Choroid plexus epithelial cell (primary cell): ENCODE measurements at places on chromosomes 13 and 19.

GRCh38 chr19:4589579-4590410 is 30.3 kb upstream of the SEMA6B start:
- no peak for DNase-seq

DNA sequence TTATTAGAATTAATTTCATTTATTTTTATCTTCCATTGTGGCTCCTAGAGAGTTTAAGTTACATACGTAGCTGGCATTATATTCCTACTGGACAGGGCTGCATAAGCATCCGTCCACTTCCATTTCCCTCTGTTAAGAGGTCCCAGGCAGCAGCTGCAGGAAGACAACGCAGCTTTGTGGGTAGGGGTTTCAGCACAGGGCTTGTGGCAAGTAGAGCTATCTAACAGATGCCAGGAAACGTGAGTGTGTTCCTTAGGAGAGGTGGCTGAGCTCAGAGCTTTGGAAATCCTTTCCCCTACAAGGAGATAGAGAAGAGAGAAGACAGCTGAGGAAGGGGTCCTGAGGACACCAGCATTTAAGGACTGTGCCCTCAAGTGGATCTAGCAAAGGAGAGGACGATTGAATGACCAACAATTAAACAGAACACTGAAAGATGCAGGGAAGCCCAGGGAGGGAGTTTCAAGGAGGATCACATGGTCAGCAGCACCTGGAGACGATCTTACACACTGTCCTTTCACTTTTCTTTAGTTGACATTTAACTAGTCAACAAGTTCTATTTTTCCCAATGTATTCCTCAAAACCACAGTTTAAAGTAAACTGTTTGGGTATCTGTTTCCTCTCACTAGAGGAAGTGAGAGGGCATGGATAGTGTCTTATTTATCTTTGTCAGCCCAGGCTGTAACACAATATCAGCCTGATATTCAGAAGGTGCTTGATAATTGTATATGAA is 2.3 kb upstream of the N4BP2L1 start:
- no peak for DNase-seq

GRCh38 chr13:36046672-36047071 is 84.5 kb downstream of the DCLK1 start:
- no peak for DNase-seq

DNA sequence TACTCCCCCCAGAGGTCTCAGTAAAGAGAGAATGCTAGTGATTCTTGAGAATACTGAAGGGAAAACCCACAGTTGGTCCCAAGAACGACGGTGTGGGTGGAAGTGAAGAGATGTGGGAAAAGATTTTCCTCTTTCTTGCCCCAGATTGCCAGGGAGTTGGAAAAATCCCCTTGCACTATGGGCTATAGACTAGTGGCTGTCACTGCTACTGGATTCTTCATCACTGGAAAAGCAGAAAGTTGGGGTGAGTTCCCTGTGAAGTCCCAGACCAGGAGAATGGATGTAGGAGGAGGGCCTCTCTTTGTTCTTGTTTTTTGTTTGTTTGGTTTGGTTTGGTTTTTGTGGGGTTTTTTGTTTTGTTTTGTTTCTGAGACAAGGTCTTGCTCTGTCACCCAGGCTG is 11.4 kb downstream of the LYPD3 start:
- DNase-seq = no peak

DNA sequence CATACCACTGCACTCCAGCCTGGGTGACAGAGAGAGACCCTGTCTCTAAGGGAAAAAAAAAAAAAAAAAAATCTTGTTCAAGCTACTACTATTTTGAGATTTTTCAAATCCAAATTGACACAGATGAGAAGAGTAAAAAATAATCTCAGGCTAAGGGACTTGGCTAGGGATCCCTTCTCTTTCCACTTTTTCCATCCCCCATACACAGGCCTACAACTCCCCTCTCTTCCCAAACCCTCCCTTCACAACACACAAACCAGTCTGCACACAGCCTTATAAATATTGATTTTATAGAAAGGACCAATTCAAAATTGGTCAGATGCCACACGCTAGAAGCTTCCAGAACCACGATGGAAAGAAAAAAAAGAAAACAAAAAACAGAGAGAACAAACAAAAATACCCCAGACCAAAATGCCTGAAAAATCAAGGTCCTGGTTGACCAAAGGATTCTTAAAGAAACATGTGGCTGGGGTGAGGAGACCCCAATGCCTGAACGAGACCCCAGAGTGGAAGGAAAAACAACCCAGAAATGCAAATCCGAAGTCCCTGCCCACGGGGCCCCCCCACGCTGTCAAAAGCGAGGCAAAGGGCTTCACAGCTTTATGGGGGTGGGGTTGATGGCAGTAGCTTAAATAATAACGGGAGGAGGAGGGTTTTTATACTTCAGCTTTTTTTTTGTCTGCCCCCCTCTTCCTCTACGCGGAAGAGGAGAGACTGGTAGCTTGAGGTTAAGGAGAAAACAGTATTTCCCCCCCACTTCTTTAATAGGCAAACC is 18.1 kb downstream of the QPCTL start:
- no peak for DNase-seq

GRCh38 chr19:50663482-50663790 is 14.2 kb downstream of the C19orf81 start:
- DNase-seq = no peak

GRCh38 chr13:78787190-78787589 is 128.2 kb upstream of the OBI1 start:
- peak; percentile 0 for DNase-seq

- peak; percentile 91 for DNase-seq
These were observed 1.1 kb downstream of the GYS1 start for GRCh38 chr19:48991873-48992580.

GRCh38 chr19:35442091-35442490 is 6.0 kb upstream of the FFAR2 start:
- DNase-seq = no peak

DNA sequence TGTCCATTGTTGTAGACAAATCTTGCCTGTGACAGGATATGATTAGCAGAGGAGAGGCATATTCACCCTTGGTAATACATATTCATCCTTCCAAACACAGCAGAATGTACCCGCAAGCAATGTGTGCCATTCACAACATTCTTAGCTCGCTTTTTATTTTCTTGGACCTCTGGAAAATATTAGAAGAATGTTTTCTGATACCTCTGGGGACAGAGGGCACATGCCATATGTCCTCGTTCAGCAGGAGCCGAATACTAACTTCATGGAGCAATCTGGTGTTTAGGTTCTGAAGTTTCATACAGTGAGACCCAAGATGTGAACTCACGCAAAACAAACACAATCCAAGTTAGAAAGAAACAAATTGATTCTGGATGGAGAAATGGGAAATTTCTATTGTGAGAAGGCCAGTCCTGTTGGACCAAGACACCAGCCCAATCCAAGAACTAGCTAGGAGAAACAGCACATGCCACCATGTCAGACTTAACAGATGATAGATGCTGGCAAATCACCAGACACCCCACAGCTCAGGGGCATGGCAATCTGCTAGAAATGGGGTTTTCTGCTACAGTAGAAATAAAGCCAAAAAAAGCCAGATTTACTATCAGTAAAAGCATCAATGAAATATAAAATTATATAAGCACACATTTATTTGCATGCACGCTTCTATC is 297.4 kb downstream of the DCLK1 start:
- peak; percentile 21 for DNase-seq

DNA sequence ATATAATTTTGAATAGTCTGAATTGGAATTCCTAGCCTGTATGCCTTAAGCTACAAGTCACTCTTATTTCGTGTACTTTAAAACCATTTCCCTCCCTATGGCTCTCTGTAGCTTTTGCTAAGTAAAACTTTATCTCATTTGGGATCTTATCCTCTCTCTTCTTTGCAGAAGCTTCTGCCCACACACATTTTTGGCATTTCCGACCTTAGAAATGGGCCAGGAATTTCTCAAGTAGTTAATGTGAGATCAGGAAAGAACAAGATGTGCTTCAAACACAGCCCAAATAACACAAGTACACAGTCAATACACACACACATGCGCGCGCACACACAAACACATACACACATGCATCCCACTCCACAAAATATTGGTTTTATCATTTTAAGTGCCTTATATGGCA is 931.0 kb upstream of the MIR17HG start:
- peak; percentile 89 for DNase-seq

DNA sequence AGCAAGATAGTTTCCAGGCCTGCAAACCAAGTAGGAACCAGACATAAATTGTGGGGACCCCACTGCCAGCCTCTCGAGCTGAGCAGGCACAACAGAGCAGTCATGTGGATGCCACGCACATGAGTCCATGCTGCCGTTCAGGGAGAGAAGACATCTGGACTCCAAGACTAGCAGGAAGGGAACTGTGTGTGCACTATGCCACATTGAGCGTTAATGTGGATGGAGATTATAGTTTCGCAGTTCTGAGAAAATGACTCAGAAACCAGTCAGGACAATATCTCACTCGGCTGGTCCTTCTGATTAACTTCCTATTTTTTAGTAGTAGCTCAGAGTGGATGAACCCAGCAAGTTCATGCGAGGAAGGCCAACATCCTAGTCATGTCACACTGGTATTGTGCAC is 124.9 kb downstream of the CRYL1 start:
- DNase-seq = peak; percentile 24

- DNase-seq = no peak
These were observed 377.2 kb upstream of the GPC6 start for GRCh38 chr13:92849381-92849780.

- no peak for DNase-seq
These were observed 1.9 kb downstream of the ATP4B start for GRCh38 chr13:113656003-113656588.

- no peak for DNase-seq
These were observed 29.6 kb downstream of the EPN1 start for GRCh38 chr19:55704494-55705245.

- DNase-seq = peak; percentile 70
These were observed 299.0 kb downstream of the KLF12 start for GRCh38 chr13:73835138-73835721.

DNA sequence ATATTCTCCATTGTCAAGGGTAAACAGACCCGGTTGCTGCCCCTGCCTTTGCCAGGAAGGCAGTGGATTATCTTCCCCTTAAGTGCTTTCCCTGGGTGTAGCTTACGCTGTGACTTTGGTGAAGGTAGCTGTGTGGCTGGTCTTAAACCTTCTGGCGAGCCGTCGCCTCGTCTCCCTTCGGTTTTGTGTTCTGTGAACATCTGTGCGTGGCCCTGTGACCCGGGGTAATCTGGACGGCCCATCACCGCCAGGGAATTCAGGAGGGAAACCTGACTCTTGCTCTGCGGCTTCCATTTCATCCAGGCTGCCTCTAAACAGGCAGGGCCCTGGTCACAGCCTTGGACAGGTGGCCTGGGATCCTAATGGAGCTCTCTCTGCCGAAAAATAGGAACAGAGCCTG is 78.7 kb downstream of the SHISA2 start:
- no peak for DNase-seq

DNA sequence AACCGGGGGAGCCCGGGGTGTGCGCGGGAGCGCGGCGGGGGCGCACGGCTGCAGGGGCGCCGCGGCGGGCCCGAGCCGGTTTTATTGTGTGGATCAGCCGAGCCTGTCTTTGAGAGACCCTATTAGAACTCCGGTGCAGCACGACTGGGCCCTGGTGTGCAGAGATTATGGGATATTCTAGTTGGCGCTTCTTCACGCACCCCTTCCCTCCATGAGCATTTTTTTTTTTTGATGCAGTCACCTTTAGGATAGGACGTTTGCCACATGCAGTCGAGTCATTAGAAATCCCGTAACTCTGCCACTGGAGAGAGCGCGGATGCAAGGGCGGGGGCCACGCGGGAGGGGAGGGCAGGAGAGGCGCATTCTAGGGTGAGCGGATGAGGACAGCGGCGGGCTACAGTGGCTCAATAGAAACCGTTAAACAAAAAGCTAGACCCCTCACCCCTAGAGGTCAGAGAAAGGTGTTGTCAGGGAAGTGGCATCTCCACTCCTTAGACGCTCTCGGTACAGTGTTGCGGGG is 3.7 kb downstream of the FGF9 start:
- no peak for DNase-seq

DNA sequence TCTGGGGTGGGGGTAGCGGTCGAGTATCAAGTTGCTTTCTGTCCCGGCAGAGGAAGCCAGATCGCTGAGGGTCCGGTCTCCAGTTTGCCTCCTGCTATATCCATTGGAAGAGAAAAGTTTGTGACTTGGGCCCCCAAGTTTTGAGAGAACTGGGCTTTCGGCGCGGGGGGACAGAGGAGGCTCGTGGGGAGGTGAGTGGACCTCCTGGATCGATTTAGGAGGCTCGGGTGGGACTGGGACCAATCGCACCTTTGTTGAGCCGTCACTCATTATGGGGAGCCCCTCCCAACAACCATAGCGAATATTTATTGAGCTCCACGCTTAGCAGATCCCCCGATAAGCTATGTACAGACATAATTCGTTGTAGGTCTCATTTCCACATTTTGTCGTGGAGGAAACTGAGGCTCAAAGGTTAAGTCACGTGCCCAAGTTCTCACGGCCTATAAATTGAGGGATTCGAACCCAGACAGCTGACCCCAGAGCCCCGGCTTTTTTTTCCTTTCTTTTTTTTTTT is 909 bp downstream of the RFXANK start:
- DNase-seq = no peak

GRCh38 chr13:33787051-33787591 is 30.8 kb upstream of the RFC3 start:
- DNase-seq = peak; percentile 17

DNA sequence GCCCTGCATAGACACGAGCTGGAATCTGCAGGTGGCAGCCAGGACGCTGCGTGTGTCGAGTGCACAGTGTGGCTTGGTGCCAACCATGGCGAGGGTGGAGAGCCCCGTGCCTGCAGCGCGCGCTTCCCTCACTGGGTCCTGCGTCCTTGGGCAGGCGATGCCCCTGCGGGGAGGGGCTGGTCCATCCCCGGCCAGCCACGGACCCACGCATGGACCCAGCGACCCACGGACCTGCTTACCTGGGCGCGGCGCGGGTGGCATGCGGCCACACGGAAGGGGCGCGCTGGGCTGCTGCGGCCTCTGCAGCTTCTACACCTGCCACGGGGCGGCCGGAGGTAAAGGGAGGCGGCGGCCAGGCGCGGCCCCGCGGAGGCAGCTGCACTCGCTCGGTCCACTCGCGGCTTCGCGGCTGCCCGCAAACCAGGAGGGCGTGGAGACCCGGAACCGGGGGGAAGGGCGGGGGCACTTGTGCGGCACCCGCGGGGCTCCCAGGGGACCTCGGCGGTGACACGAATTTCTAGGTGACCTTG is 569 bp upstream of the MCF2L start:
- no peak for DNase-seq

DNA sequence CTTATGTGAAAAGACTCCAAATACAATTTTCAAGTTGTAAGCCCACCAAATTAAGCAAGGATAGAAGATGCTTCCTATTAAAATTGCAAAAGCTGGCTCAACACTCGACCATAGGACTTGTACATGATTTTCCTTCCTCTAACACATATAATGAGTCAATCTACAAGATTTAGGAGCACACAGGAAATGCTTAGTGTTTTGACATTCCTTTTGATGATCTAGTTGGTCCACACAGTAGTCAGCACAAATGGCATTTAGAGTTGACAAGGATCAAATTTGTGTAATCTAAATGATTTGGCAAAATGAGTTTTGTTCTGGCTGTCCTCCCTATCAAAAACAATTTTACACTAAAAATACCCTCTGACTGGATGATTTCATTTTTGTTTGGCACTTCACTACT is 340.2 kb downstream of the DIAPH3 start:
- DNase-seq = peak; percentile 68
